Effector memory CD4-positive, alpha-beta T cell (primary cell): ENCODE measurements at places on chromosomes 2 and 18.
A peak's percentile ranks its signal among the peaks of the same experiment; 100 is the strongest.

GRCh38 chr2:165898381-165898780 lies 55.2 kb downstream of the TTC21B start:
- peaks cover 35% of the 10 kb centered on the region for H3K36me3 ChIP-seq
- H3K4me3 ChIP-seq, result no peak overlapping the region
- no peak overlapping the region for H3K27ac ChIP-seq
- H3K27me3 ChIP-seq, result no peaks in the 10 kb centered on the region
- no peak for DNase-seq

GRCh38 chr2:1002350-1002749 lies 51.7 kb downstream of the SNTG2 start:
- H3K4me3 ChIP-seq, result no peak overlapping the region
- peaks cover 7% of the 10 kb centered on the region for H3K27me3 ChIP-seq
- H3K27ac ChIP-seq, result no peak overlapping the region
- DNase-seq, result no peak

- no peak overlapping the region for H3K27ac ChIP-seq
- DNase-seq, result no peak
- no peaks in the 10 kb centered on the region for H3K36me3 ChIP-seq
Observed at GRCh38 chr2:224261326-224261725, 140.6 kb downstream of the FAM124B start.

DNA sequence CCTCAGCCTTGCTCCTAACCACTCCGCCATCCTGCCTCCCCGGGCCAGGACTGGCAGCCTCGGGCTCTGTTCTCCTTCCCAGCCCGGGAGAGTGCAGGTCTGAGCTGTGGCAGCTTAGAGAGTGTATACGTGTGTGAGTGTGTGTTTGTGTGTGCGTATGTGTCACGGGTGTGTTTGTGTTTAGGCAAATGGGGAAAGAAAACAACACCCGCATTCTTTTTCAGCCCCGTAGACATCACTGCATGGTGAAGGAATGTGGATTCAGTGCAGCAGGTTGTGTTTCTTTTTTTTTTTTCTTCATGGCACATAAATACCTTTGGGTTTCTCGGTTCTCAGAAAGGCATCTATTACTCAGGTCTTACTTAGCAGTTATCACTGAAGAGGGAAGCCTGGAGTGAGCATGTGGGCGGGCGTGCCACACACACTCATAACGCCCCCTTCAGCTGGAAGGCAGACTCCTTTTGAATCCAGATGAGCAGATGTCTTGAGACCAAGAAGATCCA lies 44.2 kb downstream of the GLI2 start:
- H3K36me3 ChIP-seq, result no peaks in the 10 kb centered on the region
- no peaks in the 10 kb centered on the region for H3K27me3 ChIP-seq
- no peaks in the 10 kb centered on the region for H3K4me1 ChIP-seq

- no peaks in the 10 kb centered on the region for H3K36me3 ChIP-seq
- H3K27me3 ChIP-seq, result no peaks in the 10 kb centered on the region
- H3K4me1 ChIP-seq, result no peaks in the 10 kb centered on the region
- no peak overlapping the region for H3K27ac ChIP-seq
- no peak overlapping the region for H3K4me3 ChIP-seq
- DNase-seq, result no peak
Observed at GRCh38 chr2:100484390-100484789, 14.1 kb downstream of the NMS start.

- no peaks in the 10 kb centered on the region for H3K36me3 ChIP-seq
- no peak overlapping the region for H3K4me3 ChIP-seq
- H3K27me3 ChIP-seq, result no peaks in the 10 kb centered on the region
Observed at GRCh38 chr2:116511426-116511825, 1303.1 kb upstream of the DDX18 start.

GRCh38 chr18:57846258-57846657 lies 43.1 kb upstream of the ATP8B1 start:
- H3K27ac ChIP-seq, result no peak overlapping the region
- no peaks in the 10 kb centered on the region for H3K36me3 ChIP-seq
- DNase-seq, result no peak
- H3K4me1 ChIP-seq, result no peaks in the 10 kb centered on the region
- H3K27me3 ChIP-seq, result no peaks in the 10 kb centered on the region

DNA sequence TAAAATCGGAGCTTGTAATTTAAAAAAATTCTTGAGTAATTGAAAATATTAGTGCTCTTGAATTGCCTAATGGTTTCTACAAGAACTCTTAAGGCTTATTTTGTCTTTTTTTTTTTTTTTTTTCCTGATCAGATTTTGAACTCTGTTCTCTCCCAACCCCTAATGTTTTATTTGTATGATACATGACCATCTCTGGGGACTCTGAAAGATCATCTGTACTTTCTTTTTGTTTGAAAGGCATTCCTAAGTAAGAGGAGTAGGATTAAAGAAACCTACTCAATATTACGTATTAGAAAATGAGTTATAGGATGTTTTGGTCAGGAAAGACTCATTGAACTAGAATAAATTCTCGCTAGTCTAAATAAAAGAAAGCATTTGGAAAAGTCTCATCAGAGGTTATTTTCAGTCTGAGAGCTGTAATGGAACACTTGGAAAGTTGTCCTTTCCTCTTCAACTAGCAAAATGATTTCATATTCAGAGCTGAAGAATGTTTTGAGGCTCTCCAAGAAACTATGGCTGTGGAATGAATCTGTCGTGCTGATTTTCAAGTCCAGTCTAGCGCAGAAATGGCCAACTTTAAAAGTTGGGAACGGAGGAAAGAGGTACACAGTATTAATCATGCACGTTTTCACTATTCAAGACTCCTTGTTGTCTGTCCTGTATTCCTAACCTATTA lies 182.7 kb downstream of the PRPF40A start:
- DNase-seq, result no peak
- no peaks in the 10 kb centered on the region for H3K4me1 ChIP-seq
- H3K27me3 ChIP-seq, result no peaks in the 10 kb centered on the region
- H3K4me3 ChIP-seq, result no peak overlapping the region

DNA sequence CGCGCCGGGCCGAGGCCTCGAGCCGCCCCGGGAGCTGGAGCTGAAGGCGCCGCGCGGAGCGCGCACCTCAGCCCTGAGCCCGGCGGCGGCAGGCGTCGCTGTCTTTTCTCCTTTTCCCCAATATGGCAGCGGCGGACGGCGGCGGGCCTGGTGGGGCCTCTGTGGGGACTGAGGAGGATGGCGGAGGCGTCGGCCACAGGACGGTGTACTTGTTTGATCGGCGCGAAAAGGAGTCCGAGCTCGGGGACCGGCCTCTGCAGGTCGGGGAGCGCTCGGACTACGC lies 369 bp downstream of the SMCHD1 start:
- H3K27ac ChIP-seq, result peak overlapping the region; percentile 99
- no peaks in the 10 kb centered on the region for H3K27me3 ChIP-seq
- H3K36me3 ChIP-seq, result peaks cover 6% of the 10 kb centered on the region
- H3K4me3 ChIP-seq, result peak overlapping the region; percentile 98

- H3K36me3 ChIP-seq, result no peaks in the 10 kb centered on the region
- no peak for DNase-seq
- no peaks in the 10 kb centered on the region for H3K27me3 ChIP-seq
- no peak overlapping the region for H3K27ac ChIP-seq
Observed at GRCh38 chr2:138515092-138515491, 13.5 kb downstream of the SPOPL start.

- no peak for DNase-seq
- H3K27me3 ChIP-seq, result no peaks in the 10 kb centered on the region
- H3K27ac ChIP-seq, result no peak overlapping the region
- H3K4me1 ChIP-seq, result peaks cover 5% of the 10 kb centered on the region
Observed at GRCh38 chr2:148817210-148817708, 57.8 kb upstream of the KIF5C start.

DNA sequence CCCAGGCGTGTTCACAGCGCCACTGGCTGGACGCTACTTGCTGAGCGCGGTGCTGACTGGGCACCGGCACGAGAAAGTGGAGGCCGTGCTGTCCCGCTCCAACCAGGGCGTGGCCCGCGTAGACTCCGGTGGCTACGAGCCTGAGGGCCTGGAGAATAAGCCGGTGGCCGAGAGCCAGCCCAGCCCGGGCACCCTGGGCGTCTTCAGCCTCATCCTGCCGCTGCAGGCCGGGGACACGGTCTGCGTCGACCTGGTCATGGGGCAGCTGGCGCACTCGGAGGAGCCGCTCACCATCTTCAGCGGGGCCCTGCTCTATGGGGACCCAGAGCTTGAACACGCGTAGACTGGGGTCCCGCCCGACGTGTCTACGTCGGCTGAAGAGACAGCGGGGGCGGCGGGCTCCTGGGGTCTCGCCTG lies 891 bp upstream of the KHK start:
- peaks cover 32% of the 10 kb centered on the region for H3K4me1 ChIP-seq
- H3K36me3 ChIP-seq, result no peaks in the 10 kb centered on the region
- H3K27me3 ChIP-seq, result no peaks in the 10 kb centered on the region
- H3K27ac ChIP-seq, result peak overlapping the region; percentile 85
